NCI-H69 (cell line): ENCODE measurements at places on chromosomes 12 and 14.

DNA sequence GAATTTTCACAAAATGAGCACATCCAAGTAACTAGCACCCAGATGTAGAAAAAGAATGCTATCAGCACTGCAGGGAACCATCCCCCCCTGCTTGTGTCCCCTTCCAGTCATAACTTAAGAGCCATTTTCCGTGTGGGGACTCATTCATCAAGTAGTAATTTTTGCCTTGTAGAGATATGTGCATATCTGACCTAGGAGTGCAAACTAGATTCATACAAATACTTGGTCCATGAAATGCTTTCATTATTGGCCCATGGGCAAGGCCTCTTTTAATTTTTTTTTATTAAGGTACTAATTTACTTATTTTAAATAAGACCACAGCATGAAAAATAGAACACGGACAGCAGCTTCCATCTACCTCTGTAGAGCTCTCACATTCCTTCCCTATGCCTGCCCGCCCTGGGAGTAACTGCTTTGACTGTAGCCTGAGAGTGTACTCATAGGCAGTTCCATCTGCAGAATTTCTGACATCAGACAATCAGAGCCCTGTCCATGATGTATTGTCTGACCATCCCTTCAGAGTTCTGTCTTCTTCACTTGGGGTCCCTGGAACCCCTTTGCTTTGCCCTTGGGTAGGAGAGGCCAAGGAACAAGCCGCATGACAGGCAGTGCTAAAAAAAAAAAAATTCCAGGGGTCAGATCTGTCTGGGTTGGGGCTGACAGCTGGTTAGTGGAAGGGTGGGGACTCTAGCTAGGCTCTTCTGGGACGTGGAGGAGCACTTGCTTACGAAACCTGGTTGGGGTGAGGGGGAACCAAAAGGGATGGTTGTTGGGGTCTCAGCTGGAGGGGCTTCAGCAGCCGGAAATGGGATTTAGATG is 131.7 kb downstream of the C12orf75 start:
- no peak for DNase-seq

GRCh38 chr12:108191938-108192337 is 62.9 kb downstream of the WSCD2 start:
- no peak for DNase-seq

DNA sequence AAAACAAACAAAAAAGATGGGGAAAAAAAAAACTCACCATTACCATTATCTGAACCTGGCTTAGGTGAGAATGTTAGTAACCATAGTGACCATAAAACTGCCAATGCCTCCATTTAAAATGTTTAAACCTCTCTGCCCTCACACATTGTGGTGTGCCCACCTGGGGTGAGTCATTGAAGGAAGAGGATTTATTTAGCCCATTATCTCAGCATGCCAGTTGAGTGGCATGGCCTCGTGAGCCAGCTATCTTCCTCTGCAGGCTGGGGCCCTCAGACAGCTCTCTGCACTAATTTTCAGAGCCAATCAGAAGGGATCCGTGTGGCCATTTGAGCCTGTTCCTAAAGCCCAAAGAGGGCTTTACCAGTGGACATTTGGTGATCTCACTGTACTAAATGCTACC is 81.8 kb upstream of the CCDC198 start:
- DNase-seq, result peak; percentile 95

DNA sequence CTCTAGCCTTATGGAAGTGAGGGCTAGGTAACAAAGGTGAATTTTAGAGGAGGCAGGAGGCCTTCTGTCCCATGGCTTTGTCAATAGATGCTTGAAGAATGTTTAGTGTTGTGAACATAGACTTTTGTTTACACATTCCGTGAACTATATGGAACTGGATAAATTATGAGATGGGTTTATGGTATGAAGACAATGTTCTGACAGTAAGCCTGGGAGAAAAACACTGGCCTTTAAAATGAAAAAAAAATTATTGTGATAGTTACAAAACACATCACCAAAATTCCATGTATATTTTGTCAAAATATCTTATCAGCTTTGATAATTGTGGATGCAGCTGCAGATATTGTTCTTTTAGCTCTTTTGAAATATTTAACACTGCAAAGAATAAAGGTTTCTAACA is 251.5 kb upstream of the DCN start:
- no peak for DNase-seq

DNA sequence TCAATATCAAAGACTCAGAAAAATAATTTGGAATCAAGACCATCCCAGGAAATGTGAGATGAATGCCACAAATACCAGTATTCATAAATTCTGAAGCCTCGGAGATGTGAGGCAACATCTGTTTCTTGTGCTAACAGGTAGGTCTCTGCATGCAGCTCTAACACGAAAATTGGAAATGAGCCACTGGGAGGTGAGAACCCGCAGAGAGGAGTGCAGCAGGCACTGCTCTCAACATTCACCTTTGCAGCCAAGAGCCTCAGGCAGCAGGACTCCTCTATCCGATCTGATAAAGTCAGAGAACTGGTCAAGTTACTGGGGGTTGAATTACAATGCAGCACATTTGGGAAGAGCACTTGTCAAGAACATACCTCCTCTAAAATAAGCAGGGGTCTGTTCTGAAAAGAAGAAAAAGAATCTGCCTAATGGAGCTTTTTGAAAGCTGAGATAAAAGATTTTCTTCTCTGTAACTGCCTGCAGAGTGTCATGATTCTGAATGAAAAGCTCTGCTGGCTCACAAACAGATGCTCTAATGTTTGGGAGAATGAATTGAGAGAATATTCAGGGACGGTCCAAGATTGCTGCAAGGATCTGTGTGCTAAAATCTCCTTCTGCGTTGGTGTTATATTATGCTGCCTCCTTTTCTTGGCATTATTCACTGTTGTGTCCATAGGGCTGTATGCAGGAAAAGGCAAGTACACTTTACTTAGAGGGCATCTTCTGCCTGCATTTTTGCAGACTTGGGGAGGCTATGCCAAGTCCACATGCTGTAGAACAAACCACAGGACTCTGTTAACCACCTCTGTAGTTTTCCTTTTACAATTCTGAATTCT is 209.6 kb upstream of the KRR1 start:
- peak; percentile 94 for DNase-seq

DNA sequence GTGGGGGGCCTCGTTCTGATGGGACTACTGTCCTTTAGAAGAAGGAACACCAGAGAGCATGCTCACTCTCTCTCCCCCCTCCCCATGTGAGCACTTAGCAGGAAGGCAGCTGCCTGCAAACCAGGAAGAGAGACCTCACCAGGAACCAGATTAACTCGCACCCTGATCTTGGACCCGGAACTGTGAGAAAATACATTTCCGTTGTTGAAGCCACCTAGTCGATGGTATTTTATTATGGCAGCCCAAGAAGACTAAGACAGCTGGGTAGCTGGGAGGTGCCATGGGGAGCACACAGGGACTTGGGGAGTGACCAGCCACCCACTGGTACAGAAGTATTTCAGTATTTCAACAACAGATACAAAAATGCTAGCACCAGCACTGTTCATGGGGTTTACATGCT is 59.0 kb downstream of the VCPKMT start:
- DNase-seq, result no peak

GRCh38 chr14:103372552-103373304 is 12.5 kb upstream of the MARK3 start:
- DNase-seq, result no peak

- DNase-seq, result no peak
These were observed 141.4 kb downstream of the PHLDA1 start for GRCh38 chr12:75890141-75890540.

- no peak for DNase-seq
These were observed 157.1 kb upstream of the GRIN2B start for GRCh38 chr12:14138495-14138894.

- peak; percentile 77 for DNase-seq
These were observed 646.1 kb upstream of the TMEM132C start for GRCh38 chr12:127620735-127621355.

DNA sequence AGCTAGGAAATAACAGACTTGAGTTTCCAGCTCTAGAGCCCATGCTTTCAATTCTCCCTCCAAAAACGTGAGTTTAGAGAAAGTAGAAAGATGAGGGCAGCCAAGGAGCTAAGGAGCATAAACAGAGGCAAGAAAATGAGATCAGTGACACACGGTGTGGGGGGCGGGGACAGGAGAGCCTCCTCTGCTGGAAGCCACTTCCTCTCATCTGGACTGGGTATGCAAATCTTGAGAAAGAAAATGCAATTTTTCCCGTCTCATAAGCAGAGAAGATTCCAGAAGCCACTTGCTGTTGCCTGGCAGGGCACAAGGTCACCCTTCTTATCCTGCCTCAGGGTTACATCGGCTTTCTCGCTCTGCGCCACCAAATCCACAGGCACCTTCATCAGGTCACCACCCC is 6.0 kb downstream of the OR10P1 start:
- no peak for DNase-seq

- peak; percentile 35 for DNase-seq
These were observed 3.3 kb downstream of the C12orf56 start for GRCh38 chr12:64387197-64387816.

GRCh38 chr12:7787574-7788293 is 1.5 kb upstream of the NANOG start:
- DNase-seq, result no peak

- DNase-seq, result no peak
These were observed 2.7 kb downstream of the GAPDH start for GRCh38 chr12:6536894-6537579.

GRCh38 chr14:75831455-75831854 is 150.3 kb downstream of the TGFB3 start:
- DNase-seq, result peak; percentile 92

GRCh38 chr12:27158297-27158696 is 75.9 kb upstream of the C12orf71 start:
- no peak for DNase-seq

GRCh38 chr14:99327458-99328250 is 55.7 kb upstream of the BCL11B start:
- no peak for DNase-seq

- DNase-seq, result peak; percentile 70
These were observed 104.7 kb downstream of the PAH start for GRCh38 chr12:102812344-102812743.

- peak; percentile 49 for DNase-seq
These were observed 71.9 kb downstream of the NTF3 start for GRCh38 chr12:5503774-5504173.

- DNase-seq, result peak; percentile 46
These were observed 136.2 kb downstream of the MED13L start for GRCh38 chr12:116141110-116141832.

- DNase-seq, result no peak
These were observed 17.2 kb downstream of the EML5 start for GRCh38 chr14:88775532-88775931.

DNA sequence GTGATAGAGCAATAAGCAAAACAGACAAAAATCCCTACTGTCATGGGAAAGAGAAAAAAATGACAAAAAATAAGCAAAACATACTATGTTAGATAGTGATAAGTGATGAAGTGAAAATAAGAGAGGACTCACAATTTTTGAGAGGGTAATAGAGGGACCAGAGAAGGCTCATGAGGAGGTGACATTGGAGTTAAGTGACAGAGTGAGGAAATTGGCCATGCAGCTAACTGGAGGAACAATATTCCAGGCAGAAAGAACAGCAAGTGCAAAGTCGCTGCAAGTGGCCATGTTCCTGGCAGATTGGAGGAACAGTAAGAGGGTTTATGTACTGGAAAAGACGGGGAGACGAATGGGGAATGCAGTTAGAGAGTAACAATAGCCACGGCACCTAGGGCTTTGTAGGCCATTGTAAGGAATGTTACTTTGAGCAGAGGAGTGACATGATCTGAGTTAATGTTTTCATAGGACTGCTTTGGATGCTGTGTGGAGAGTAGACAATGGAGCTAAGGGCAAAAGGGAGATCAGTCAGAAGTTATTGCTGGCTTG is 1.4 kb upstream of the SAV1 start:
- DNase-seq, result peak; percentile 55

DNA sequence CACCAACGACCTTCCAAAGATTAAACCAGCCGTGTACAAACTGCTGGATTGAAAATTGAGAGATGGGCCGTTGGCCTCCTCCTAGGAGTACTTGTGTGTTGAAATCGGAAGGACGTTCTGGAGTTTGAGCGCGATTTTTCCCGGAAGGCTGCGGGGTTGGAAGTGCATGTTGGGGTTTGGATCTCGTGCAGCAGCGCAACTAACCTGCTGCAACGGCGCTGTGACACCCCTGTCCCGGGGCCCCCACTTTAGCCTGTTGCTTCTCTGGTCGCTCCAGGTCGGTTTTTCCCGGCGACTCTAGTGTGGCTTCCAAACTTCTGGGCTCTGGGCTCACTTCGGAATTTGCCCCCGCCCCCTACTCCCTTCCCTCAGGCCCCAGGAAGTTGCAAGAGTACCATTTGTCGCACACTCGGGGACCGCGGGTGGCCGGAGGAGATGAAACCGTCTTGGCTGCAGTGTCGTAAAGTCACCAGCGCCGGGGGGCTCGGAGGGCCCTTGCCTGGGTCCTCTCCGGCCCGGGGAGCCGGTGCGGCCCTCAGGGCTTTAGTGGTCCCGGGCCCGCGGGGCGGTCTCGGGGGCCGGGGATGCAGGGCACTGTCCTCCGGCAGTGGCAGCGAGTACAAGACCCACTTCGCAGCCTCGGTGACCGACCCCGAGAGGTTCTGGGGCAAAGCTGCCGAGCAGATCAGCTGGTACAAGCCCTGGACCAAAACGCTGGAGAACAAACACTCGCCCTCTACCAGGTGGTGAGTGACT is at the start of gene ACSS3:
Gene ACSS3 (plus strand): TSS at position 394 of the 756 bp plus-strand sequence. CDS start 42 bp downstream, at position 436.
- DNase-seq, result peak; percentile 66

GRCh38 chr12:108423486-108423885 is 84.4 kb upstream of the CMKLR1 start:
- DNase-seq, result no peak

DNA sequence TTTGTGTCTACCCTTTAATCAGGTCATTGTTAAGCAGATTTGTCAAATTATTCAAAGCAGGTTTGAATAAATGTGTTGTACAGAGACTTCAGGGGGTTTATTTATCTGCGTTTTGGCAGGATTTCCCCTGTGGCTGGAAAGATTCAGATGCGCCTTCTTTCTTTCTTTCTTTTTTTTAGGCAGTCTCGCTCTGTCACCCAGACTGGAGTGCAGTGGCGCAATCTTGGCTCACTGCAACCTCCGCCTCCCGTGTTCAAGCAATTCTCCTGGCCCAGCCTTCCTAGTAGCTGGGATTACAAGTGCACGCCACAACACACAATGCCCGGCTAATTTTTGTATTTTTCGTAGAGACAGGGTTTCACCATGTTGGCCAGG is 6.3 kb upstream of the NANOGNB start:
- no peak for DNase-seq

- DNase-seq, result peak; percentile 85
These were observed 109.8 kb upstream of the FUT8 start for GRCh38 chr14:65302571-65303189.

DNA sequence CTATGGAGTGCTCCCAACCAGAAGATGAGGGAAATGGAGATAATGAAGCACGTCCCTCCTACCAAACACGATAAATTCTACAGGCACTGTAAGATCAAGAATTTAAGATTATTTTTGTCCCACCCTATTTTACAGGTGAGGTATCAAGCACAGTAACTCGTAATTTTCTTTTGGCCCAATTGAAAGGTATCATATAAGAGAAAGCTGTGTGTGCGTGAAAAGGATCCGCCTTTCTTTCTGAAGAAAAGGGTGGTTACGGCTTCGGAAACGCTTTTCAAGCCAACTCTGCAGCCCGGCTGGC is 733 bp upstream of the KLHDC2 start:
- DNase-seq, result no peak

DNA sequence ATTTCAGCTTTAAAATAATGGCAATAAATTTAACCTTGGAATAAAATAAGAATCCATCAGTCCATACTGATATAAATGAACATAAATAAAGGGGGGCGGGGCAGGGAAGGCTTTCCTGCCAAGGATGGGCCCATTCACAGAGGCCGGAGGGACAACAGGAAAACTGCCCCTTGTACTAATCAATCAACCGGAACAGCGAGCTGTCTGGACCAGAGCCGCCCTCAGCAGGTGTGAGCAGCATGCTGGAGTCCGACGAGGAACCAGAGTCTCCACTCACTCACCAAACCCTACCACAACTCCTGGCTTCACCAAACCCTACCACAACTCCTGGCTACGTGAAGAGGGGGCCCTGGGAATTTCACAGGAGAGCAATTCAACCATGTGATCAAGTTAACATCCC is 51.3 kb downstream of the RIMBP2 start:
- DNase-seq, result no peak
